Ecto neural progenitor cell (in vitro differentiated cells): ENCODE measurements at places on chromosomes 16 and 17.

DNA sequence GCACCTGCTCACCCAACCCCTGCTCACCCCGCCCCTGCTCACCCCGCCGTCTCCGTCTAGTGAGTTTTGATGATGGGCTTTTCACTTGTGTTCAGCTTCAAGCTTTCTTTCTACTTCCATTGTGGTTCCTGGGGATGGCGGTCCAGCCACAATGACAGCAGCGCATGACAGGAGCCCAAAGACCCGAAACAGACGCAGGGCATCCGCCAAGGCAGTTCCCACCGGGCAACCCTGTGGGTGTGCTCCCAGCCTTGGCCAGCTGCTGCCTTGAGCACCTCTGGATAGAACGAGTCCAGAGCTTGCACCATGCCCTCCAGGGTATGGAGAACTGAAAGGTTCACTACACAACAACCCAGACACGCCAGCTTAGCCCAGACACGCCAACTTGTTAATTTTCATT lies 92.9 kb upstream of the CHMP6 start:
- DNase-seq = no peak

- DNase-seq = no peak
These were observed 554 bp downstream of the MTSS2 start for GRCh38 chr16:70685061-70685937.

DNA sequence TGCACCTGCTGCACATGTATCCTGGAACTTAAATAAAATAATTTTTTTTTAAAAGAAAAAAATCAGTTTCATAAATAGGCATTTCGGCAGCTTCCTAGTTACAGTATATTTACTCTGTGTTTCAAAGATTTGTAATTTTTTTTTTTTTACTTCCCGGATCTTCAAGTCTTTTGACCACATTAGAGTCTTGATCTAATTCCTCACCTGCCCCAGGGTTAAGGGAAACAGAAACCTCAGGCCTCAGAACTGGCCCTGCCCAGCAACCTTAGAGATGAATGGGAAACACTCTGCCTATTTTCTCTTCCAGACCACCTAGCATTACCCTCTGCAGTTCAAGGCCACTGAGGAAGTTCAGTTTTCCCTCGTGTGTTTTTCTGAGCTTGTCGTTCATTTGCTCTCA lies 304.0 kb downstream of the MAF start:
- no peak for DNase-seq

DNA sequence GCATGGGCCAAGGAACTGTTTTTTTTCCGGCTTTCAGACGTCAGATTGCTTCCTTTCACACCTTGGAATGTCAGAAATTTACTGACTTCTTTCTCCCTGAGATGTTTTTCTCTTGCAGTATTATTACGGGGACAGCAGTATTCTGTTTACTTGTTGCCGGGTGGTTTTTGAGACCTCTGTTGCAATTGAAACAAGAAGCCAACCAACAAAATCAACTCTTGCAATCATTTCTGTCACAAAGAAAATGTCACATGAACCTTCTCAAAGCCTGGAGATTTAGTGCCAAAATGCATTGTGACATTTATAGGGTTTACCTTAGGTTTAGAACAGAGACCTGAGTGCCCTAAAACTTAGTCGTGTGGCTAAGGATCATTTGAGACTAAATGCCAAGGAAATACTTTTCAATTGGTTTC lies 174.3 kb downstream of the MAP2K6 start:
- no peak for DNase-seq

GRCh38 chr16:57003439-57004386 lies 14.4 kb downstream of the NLRC5 start:
- no peak for DNase-seq

GRCh38 chr17:29007860-29008455 lies 2.1 kb upstream of the SEZ6 start:
- DNase-seq = no peak

GRCh38 chr16:88430524-88431446 lies 22.3 kb upstream of the ZFPM1 start:
- DNase-seq = no peak

GRCh38 chr17:77019893-77020379 lies 120.8 kb upstream of the SEC14L1 start:
- DNase-seq = peak; percentile 65

- DNase-seq = no peak
These were observed 12.8 kb downstream of the CDH16 start for GRCh38 chr16:66905633-66906539.

- peak; percentile 96 for DNase-seq
These were observed at the start of gene SEZ6 for GRCh38 chr17:29005936-29006511. TSS of gene SEZ6 (minus strand) at chr17:29006033. CDS start at chr17:29005869, 164 bp downstream.

GRCh38 chr17:50541716-50542688 lies 5.0 kb upstream of the SPATA20 start:
- peak; percentile 98 for DNase-seq

- DNase-seq = peak; percentile 57
These were observed 123.3 kb downstream of the CDK5R1 start for GRCh38 chr17:32609884-32610650.

GRCh38 chr16:23966597-23967394 lies 131.0 kb downstream of the PRKCB start:
- no peak for DNase-seq

- DNase-seq = peak; percentile 56
These were observed 80.2 kb upstream of the STAC2 start for GRCh38 chr17:39305978-39306377.

- no peak for DNase-seq
These were observed 8.5 kb downstream of the KNOP1 start for GRCh38 chr16:19709381-19710136.

- no peak for DNase-seq
These were observed 3.8 kb upstream of the TMC7 start for GRCh38 chr16:18979936-18980335.

DNA sequence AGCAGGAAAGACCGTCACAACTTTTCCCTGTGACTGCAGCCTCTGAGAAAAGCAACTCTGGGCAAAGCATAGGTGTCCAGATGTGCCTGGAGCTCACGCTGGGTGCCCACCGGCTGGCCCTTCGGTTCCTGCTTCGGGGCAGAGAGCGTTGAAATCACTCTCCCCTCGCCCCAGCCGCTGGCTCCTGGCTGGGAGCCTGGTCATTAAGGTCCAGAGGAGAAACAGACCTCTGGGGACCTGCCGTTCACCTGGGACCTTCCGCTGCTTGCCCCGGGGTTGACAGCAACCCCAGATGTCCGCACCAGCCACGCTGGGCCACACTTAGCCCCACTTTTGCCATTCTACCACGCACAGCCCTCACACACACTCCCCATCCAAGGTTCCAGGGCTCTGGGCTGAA lies 13.1 kb downstream of the MRM3 start:
- DNase-seq = peak; percentile 50

- DNase-seq = no peak
These were observed 60.9 kb upstream of the CACNG3 start for GRCh38 chr16:24195221-24195620.

- no peak for DNase-seq
These were observed 82.6 kb downstream of the DYNLRB2 start for GRCh38 chr16:80623376-80623775.

DNA sequence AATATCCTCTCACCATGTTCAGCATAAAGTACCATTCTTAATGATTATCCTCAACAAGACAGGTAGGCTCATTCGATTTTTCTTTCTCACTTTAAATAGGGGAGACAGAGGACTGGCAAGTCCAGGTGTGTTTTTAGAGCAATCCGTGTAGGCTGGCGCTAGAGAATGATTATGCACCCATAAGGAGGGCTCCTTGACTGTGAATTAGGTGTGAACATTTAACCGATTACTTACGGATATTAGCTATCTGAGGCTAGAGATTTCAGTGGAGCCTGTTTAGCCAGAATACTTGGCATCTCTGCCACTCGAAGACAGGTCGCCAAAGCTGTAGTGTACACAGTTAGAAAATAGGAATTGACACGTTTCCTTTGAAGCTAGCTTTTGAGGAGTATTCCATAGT lies 1.9 kb downstream of the SEC14L1 start:
- no peak for DNase-seq

GRCh38 chr16:1335996-1336395 lies 2.6 kb downstream of the BAIAP3 start:
- peak; percentile 85 for DNase-seq

DNA sequence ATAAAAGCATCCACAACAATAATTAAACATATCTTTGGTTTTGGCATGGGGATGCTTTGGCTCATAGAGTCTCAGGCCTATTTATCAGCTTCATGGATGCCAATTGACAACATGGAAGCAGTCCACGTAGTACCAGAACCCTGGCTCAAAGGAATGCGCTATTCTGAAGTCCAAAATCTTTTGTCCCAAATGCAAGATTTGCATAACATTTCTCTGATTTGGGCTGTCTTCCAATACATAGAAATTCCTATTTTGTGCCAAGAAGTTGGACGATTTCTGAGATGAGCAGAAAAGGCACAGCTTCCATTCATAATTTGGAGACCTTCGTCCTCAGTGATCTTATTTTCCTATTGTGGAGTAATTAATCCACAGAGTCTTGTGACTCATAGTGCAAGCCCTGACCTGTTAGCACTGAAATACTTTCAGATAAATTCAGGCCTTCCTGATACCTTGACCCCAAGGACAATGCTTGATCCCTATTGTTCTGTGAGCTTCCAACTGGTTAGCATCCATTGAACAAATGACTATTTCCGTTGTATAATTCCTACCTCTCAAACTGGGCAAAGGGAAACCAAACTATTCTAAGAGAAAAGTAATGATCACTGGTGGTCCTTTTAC lies 78.4 kb upstream of the CDH11 start:
- no peak for DNase-seq

- no peak for DNase-seq
These were observed 2.1 kb downstream of the FHOD1 start for GRCh38 chr16:67245186-67245585.

DNA sequence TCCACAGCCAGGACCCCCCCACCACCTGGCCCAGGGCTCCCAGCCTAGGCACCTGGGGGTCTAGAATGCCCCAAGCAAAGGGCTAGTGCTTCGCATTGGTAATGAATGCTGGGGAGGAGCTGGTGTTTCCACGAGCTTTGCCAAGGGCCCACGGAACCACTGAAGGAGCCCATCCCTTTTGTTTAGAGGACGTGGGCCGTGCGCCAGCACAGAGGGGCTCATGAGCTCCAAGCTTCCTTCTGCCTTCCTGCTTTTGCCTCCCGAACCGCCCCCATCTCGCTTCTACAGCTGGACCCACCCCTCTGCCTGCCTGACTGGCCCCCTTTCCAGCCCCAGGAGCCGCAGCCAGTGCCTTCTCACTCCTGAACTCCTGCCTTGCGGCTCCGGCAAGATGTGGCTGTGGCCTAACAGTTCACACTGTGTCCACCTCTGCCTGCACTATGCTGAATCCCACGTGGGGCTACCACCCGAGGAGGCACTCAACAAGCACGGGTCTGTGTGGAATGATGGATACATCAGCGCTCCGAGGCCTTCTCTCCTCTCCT lies 31.8 kb upstream of the RASD1 start:
- no peak for DNase-seq

DNA sequence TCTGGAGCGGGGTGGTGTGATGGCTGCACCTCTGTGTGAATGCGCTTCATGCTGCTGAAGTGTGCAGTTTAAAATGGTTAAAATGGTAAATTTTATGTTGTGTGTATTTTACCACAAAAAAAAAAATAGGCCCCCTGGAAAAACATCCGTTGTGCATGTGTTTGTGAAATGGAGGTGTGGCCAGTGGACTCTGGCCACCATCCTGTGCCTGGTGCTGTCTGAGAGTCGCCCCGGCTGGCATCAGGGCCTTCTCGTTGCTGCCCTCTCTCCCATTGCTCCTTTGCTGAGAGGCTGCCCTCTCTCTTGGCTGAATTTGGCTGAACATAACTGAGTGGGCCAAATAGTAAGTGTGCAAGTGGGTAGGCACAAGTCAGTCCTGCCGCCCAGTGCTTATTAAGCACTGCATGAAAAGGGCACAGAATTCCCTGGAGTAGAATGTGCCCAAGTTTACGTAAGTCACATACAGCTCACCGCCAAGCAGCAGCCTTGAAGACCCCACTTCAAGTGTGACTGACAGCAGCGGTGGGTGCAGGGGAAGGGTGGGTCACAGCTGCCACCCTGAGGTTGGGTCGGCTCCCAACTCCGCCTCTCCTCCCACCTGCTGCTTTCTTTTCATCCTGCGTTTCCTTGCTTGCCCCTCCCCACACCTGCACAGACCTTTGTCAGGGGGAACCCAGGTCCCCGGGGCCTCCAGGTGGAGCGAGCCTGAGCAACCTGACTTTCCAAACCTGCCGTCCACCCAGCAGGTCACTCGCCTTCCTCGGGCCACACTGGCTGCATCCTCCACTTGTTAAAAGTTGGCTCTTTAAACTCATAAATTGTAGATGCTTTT lies 46.8 kb downstream of the FOXK2 start:
- peak; percentile 37 for DNase-seq

DNA sequence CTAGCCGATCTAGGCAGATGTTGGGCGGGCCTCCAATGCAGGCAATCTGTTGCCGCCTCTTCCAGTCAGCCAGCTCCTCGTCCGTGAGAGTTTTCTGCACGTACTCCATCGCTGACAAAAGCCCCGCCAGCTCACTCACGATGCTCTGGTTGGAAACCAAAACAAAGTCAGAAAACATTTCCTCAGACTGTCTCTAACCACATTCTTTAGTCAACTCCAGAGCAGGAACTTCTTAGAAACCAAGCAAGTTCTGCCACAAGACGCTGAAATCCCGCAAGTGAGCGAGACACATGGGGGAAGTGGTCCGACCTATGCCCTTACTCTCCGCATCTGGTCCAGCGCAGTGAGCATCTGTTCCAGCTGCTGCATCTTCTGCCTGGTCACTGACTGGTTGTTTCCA lies 49.1 kb downstream of the STAT5A start:
- DNase-seq = no peak

- no peak for DNase-seq
These were observed 240.6 kb upstream of the ZFHX3 start for GRCh38 chr16:73288520-73288919.

- DNase-seq = no peak
These were observed 37.1 kb upstream of the BCAS3 start for GRCh38 chr17:60640503-60640902.

GRCh38 chr17:30716461-30717290 lies 107.8 kb downstream of the CRLF3 start:
- DNase-seq = peak; percentile 56

GRCh38 chr16:27547134-27547533 lies 2.6 kb downstream of the GTF3C1 start:
- no peak for DNase-seq

- peak; percentile 26 for DNase-seq
These were observed 146.3 kb upstream of the PIRT start for GRCh38 chr17:10984220-10984619.

GRCh38 chr17:8289103-8289397 lies 580 bp downstream of the RANGRF start:
- DNase-seq = no peak

DNA sequence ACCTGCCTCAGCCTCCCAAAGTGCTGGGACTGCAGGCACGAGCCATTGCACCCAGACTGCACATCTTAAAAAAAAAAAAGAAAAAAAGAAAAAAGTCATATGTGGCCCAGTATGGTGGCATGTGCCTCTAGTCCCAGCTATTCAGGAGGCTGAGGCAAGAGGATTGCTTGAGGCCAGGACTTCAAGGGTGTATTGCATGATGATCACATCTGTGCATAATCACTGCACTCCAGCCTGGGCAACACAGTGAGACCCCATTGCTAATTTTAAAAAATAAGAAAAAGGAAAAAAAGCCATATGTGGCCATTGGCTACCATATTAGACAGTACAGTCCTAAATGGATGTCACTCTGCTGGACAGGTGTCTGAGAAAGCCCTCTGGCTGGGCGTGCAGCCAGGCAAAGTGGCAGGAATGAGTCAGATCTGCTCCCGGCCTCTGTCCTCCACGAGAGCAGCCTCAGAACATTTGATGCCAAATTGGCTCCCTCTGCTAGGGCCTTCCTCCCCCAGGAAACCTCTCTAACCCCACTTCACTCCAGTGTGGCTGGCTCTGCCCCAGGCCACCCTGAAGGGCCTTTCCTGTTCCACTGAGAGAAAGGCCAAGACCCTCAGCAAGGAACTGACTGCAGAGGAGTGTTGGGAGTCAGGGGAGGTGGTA lies 14.7 kb downstream of the CA7 start:
- DNase-seq = no peak
